ENCODE measurements at places on chromosomes 12 and 14.

DNA sequence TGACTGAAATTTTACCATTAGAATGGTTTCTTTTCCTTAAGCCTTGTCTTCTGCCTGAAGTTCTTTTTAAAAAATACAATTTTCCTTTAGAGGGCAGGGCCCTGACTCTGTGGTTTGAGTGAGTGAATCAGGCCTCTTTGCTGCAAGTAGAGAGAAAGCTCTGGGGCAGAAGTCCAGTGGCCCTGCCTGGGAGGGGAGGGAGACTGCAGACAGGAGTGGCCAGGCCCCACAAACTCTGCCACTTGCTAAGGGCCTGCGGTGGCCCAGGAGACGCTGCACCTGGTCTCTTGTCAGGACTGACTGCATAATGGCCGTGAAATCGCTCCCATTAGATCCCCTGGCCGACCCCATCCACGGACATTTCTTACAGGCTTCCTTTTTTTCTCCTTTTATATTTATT, 25.5 kb downstream of the TSPAN11 start:
- DNase-seq, result no peak

- DNase-seq, result peak; percentile 67
Measured at GRCh38 chr12:12560587-12561370, 1.9 kb downstream of the DUSP16 start.

- DNase-seq, result no peak
Measured at GRCh38 chr14:68576031-68576430, 216.8 kb downstream of the ZFP36L1 start.

DNA sequence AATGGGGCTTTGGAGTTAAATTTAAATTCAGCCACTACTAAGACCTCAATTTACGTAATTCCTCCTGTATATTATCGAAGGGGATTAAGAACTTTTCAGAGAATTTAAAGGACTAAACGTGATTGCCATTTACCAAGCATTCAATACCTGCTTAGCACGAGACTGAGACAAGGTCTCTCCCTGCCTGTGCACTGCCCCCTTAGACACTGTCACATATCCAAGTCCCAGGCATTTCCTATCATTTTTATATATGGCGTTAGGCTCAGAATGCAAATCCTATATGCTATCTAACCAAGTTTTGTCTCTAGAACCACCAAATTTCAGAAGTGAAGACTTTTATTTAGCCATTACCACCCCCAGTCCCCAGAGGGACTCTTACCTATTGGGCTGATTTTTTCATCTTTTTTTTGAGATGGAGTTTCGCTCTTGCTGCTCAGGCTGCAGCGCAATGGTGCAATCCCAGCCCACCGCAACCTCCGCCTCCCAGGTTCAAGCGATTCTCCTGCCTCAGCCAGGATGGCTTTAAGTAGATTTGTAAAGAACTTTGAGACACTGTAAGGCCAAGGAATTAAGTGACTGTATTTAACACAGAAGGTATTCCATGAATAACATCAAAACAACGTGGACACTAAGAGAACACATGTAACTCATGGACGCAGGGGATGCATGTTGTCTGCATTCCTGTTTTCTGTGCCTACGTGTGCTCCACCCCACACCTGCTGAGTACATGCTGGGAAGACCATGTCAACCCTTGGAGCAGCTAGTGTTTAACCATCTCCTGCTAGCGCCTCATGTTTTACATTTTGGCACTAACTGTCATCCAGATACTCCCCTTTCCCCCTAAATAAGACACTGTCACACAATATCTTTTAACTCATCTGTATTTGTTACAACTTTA, 6.4 kb downstream of the HSP90AA1 start:
- DNase-seq, result no peak

DNA sequence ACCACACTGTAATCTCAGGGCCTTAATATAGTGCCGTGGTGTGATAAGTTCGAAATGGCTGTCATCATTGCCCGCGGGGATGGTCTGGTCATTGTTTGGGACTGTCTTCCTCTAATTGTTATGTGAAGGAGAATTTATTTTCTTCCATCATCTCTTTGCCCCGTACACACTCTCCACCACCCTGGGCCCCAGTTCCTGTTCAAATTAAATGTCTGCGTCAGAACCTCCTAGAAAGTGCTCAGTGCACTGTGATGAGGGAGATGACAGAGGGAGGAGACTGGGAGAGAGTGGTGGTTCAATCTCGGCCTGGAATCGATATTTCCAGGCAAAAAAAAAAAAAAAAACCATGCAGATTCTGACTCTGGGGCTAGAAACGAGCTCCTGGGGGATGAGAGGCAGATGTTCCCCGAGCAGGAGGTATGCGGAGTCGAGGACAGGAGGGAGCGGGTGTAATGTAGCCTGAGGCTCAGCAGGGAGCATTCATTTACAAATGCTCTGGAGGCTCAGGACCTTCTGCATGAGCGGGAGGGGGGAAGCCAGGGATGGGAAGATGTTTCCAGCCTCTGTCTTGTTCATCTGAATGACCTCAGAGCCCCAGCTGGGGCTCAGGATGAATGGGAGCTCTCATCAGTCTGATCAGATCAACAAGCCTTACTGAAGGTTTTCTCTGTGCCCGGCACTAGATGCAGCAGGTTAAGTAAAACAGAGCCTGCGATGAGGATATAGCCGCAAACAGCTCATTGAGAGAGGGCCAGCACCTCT, 219.5 kb downstream of the TBX5 start:
- no peak for DNase-seq

DNA sequence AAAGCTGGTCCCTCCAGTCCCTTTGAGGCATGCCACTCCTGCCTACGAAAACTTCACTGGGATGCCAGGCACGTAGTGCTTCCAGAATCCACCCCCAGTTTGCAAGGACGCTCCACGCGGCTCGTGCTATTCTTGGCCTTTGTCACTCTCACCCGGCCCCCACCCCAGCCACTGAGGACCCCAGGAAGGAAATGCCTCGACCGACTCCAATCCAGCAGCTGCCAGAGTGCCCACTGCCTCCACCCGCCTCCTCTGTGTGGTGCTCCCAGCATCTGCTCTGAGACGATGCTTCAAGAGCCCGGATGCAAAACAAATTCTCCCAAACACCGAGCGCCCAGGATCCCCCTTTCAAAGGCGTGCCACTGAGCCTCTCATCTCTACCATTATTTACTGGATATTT, 123.9 kb downstream of the RFLNA start:
- DNase-seq, result no peak

DNA sequence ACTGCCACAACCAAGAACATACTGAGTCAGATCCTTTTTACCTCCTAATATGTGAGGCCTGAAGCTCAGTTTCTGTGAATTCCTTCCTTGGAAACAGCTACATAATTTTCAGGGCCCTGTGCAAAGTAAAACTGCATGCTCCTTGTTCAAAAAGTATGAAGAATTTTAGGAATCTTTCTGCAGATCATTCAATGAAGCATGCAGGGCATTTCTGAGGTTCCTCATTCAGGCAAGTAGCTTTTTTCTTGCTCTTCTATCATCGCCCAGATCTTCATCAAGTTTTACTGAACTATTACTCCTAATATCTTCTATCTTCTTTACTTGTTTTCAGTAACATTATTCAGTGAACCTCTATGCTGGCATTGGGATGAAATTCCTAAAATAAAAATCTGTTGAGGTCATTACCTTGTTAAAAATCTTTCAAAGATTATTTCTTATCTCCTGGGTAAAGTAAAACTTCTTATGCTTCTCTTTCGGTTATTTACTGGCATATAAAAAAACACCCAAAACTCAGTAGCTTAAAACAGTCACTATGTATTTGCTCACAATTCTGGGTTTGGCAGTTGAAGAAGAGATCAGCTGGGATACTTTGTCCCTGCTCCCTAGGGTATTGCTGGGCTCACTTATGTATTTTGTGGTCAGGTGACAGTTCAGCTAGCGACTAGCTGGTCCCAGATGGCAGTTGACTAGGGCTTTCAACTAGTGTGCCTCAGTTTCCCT, 42.6 kb upstream of the KRR1 start:
- DNase-seq, result no peak

GRCh38 chr14:23286902-23287479, 1.1 kb upstream of the HOMEZ start:
- DNase-seq, result no peak

- DNase-seq, result no peak
Measured at GRCh38 chr12:99137124-99137855, 492.2 kb downstream of the APAF1 start.

All from activated naive CD4-positive, alpha-beta T cell treated with anti-CD3 and anti-CD28 coated beads, Interleukin-2, amount 10 ng/mL, durations not matched to agents 7 days and 5 days (primary cell).